ENCODE measurements at places on chromosomes 4 and X.

- DNase-seq, result no peak
These were observed 81.5 kb upstream of the MAPK10 start for GRCh38 chr4:86441175-86441936.

- DNase-seq, result no peak
These were observed 37.5 kb downstream of the FGFBP1 start for GRCh38 chr4:15901007-15901406.

GRCh38 chr4:182449186-182449929, 206.2 kb downstream of the TENM3 start:
- no peak for DNase-seq

DNA sequence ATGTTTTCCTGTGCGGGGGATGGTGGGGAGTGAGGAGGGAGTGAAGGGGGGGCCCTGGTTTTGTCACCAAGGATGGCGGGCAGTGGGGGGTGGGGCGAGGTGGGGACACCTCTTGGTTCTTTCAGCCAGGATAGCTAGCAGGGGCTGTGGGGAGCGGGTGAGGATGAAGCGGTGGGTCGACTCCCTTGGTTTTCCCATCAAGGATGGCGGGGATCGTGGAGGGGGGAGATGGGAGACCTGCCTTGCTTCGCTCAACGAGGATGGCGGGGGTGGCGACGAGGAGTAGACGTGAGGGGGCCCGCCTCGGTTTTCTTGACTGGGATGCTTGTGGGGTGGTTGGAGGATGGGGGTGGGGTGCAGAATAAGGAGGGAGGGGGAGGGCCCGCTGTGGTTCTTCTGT, 643 bp downstream of the FHL1 start:
- DNase-seq, result no peak

DNA sequence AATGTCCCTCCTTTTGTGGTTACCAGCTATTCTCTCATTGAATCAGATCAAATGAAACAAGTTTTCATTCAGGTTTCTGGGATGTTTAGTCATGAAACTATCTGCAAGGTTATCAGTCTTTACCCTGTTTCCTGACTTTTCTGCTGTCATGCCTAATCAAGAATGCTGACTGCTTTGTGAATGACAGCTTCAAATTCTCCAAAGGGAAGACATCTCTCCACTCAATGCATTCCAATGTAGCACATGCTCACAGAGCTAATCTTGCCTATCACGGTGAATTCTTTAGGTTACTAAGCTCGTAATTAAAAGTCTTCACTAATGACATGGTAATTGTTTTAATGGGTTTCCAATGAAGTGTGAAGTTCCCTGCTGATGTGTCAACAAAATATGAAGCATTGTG, 1068.5 kb downstream of the PCDH7 start:
- no peak for DNase-seq

DNA sequence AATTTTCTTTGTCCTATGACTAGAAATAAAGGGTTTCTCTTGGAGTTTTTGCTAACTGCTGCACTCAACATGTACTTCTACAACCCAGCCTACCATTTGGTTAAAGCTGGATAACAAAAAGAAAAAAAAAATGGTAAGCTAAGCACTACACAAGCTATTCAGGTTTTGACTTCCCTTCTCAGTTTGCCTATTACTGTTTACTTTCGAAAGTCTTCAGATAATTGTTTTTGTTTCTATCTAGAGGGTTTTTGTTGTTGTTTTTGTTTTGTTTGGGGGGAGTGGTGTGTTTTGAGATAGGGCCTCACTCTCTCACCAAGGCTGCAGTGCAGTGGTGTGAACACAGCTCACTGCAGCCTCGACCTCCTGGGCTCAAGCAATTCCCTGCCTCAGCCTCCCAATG, 46.6 kb downstream of the CLOCK start:
- no peak for DNase-seq

DNA sequence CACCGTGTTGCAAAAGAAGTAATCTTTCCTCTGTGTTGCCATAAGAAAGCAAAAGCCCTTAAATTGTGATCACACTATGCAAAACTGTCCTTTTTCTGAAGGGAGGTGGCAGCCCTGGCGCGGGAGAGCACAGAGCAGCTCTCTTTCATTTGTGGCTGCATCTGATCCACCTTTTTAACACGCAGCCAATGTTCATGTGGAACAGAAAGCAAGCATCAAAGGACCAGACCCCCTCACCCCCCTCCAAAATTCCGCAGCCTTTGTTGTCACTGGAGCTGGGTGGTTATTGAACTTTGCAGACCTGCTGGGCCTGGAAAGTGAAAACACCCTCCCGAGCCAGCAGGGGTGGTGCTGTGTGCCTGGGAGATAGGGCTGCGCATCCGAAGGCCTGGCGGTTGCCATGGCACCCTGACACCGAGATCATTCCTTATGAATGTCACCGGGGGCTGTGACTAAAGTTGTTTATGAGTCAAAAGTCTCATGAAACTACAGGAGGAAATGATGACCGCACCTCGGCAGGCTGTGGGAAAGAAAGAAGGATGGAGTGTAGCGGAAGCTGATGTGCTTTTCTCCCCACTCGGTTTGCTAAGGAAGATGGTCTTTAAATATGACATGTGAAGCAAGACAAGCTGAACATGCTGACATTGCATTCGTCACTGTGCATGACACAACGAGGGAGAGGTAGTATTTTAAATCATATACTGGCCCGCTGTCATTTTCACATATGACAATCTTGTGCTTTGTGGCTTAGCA, 367.4 kb downstream of the UNC5C start:
- DNase-seq, result no peak

GRCh38 chr4:9820343-9820742, 38.9 kb downstream of the DRD5 start:
- no peak for DNase-seq

DNA sequence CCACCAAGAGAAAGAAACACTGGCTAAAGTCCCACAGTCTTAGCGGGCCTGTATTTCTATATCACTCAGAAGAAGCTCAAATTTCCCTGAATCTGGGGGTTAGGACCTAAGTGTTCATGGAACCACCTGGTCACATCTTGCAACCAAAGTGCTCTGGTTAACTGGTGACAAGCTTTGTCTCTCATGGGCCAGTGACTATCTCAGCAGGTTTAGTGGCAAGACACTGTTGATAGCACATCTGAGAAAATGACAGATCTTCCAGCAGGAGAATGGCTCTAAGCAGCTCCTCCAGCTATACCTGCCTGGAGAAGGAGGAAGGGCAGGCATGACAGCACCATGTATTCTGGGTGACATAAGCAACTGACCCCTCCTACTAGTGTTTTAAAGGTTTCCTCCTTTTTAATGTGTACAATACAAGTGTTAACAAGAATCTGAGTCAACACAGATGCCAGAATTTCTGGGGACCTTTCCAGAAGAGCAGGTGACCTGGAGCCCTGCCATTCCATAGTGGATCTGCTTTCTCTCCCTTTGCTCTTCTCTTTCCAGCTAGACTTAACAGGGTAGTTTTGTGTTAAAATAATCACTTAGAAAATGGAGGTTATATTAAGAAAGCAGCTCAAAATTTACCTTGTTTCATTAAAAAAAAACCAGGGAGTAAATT, 17.3 kb upstream of the QRFPR start:
- no peak for DNase-seq

DNA sequence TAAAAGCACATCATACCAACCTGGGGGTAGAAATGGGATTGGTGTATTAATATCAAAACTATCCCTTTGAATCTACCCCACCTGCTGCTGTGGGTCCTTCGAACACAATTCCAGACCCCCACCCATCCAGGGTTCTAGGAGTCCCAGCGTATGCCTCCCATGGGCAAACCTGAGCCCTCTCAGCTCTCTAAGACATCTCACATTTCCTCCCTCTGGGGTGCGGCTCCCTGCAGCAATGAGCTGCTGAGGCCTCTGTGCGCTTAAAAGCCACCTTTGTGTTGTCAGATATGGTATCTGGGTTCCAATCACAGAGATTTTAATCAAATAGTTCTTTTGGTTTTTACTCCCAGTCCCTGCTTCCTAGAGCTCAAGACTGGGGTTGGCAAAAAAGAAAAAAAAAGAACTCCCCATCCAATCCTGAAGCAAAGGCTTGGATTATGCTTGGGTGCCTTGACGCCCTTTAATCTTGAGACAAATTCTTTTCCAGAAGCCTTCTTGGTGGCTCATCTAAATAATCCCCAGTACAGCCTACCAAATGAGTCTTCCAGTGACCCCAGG, 37.5 kb upstream of the NOCT start:
- no peak for DNase-seq

- no peak for DNase-seq
These were observed 67.8 kb downstream of the WFS1 start for GRCh38 chr4:6337331-6337935.

DNA sequence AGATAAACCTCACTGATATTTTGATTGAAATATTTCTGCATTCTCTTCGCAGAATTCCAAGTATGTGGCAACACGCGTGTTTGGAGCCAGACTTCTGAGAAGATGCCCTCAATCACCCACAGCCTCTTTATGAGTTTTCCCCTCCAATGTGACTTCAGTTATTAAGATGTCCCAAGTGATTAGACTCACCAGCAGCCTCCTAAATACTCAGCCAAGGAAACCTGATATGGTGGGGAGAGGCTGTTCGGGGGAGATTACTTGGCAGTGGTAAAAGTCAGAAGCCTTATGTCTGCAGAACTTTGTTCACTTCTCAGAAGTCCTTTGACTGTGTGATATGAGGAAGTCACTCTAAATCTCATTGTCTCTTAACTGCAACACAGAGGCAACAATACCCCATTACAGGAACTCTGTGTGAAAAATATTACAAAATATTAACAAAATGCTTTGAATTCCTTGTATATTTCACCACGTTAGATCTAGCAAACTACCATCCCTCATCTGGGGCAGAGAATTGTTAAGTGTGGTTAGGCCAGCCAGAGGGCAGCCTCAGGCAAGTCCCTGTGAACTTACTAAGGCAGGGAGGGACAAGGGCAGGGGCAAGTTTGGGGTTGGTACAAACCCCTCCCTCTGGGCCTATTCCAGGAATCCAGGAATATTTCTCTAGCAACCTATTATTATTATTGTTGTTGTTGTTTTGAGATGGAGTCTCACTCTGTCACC, 151.4 kb upstream of the USP9X start:
- no peak for DNase-seq

DNA sequence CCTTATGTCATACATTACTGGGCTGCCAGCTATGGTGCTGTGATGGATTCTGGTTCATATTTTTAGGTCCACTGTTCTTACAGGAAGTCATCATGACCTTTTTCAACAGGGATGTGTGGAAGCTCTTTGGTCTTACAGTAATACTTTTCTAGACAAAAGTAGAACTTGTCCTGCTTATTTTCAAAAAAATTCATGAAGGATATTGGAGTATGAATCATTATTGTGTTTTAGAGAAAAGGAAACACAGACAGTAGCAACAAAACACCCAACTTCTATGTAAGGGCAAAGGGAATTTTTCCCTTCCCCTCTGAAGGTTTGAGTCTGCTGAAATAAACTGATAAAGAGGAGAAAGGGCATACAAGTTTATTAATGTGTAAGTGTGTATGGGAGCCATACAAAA, 54.7 kb upstream of the FAM9C start:
- DNase-seq, result no peak

DNA sequence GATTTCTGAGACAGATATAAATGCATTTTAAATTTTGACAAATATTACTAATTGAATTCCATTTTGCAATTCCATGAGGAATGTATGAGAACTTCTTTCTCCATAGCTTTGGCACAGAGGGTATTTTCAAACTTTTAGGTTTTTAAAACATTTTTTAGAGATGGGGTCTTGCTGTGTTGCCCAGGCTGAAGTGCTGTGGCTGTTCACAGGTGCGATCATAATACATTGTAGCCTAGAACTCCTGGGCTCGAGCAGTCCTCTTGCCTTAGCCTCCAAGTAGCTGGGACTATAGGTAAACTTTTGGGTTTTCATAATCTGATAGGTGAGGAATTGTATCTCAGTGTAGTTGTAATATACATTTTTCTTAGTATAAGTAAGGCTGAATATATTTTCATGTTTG, 53.4 kb downstream of the ANXA3 start:
- DNase-seq, result no peak

GRCh38 chr4:44132526-44132925, 316.1 kb downstream of the KCTD8 start:
- no peak for DNase-seq

- DNase-seq, result no peak
These were observed 1.9 kb downstream of the GRPEL1 start for GRCh38 chr4:7066006-7066405.

- no peak for DNase-seq
These were observed 492.0 kb upstream of the IGFBP7 start for GRCh38 chr4:57602141-57602540.

DNA sequence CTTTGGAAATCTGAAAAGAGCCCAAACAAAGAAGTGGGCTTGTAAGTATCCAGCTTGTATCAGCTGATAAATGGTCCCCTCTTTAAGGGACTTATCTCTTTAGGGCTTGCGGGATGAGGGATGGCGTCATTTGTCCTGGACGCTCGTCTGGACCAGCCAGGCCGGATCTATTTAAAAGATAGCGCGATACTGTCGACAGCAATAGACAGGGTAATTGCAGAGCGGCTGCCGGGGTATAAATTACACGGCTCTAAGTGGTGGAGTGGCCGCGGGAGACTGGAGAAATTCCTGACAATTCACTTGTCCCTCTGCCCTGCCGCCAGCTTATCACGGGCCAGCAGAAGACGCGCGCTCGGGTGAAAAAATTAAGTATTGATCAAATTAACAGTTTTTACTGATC, 90.7 kb downstream of the FAM53A start:
- no peak for DNase-seq

GRCh38 chrX:109534933-109535332, 1.7 kb upstream of the NXT2 start:
- DNase-seq, result no peak

- no peak for DNase-seq
These were observed 414.8 kb downstream of the OPHN1 start for GRCh38 chrX:68018248-68019203.

DNA sequence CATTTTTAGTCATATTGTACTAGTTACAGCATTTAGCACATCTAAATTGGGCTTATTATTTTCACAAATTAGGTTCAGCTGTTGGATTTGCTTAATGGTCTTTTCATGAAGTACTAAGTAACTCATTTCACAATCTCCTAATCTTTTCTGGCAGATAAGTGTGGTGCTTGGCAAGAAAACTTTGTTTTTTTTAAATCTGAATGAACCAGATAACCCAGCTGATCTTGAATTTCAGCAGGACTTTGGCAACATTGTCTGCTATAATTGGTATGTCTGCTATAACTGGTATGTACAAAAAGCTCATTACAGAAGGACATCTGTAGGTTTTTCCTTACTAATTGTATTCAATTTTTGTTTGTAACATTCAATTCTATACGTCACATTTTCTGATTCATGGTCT, 22.7 kb downstream of the WDR19 start:
- no peak for DNase-seq
